NCI-H2081 (cell line): ENCODE measurements at places on chromosomes 16 and 17.

DNA sequence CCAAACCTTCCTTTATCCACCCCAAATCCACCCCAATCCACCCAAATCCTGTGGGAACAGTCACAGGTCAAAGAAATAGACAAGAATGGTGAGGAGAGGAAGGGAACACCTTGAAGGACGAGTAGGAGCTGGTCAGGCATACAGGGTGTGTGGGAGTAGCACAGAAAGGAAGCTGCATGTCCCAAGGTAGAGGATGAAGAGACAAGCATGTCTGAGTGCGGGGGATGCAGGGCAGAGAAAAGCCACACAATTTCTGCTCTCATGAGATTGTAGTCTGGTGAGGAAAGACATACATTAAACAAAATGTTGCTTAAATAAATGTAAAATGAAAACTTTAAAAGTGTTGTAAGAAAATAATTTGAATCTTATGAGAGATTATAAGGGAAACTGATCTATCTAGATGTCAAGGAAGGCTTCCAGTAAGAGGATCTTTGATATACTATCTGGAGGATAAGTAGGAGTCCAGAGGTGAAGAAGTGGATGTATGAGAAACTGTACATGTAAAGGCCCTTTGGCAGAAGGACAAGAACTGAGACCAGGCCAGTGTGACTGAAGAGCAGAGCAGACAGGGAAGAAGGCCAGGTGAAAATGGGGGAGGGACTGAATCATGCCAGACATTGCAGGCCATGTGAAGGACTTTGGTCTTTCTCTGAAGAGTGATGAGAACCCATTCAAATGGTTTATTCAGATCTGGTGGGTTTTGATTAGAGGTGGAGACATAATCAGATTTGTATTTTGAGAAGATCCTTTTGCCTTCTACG lies 18.6 kb downstream of the TMEM98 start:
- DNase-seq = no peak

GRCh38 chr17:58338454-58338840 lies 9.9 kb upstream of the TSPOAP1 start:
- no peak for DNase-seq

DNA sequence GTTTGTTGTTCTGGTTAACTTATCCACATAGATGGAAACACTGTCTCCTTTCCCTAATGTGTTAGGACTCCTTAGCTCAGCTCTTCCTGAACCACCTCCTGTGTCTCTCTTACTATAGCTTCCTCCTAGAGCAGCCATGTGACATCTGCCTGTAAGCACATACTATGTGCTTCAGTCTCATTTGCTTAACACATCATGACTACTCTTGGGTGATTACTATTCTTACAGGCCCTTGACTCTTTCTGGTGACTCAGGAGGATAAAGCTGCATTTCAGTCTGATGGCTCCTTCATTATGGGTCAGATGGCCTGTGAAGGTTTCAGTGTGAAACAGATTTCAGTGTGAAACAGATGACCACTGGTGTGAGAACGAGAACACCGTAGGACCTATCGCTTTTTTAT lies 320 bp upstream of the KRTAP4-2 start:
- DNase-seq = no peak

- no peak for DNase-seq
These were observed 9.2 kb upstream of the SBK1 start for GRCh38 chr16:28283173-28283572.

GRCh38 chr16:77277141-77277540 lies 77.9 kb downstream of the SYCE1L start:
- no peak for DNase-seq

- no peak for DNase-seq
These were observed 19.7 kb downstream of the OSBPL7 start for GRCh38 chr17:47801906-47802305.

- DNase-seq = no peak
These were observed 88.1 kb downstream of the DNAH17 start for GRCh38 chr17:78488867-78489634.
